ENCODE measurements at places on chromosomes 1 and 21.
A peak's percentile ranks its signal among the peaks of the same experiment; 100 is the strongest.

- no peak for DNase-seq
These were observed 53.9 kb downstream of the YARS1 start for GRCh38 chr1:32763221-32763620.

DNA sequence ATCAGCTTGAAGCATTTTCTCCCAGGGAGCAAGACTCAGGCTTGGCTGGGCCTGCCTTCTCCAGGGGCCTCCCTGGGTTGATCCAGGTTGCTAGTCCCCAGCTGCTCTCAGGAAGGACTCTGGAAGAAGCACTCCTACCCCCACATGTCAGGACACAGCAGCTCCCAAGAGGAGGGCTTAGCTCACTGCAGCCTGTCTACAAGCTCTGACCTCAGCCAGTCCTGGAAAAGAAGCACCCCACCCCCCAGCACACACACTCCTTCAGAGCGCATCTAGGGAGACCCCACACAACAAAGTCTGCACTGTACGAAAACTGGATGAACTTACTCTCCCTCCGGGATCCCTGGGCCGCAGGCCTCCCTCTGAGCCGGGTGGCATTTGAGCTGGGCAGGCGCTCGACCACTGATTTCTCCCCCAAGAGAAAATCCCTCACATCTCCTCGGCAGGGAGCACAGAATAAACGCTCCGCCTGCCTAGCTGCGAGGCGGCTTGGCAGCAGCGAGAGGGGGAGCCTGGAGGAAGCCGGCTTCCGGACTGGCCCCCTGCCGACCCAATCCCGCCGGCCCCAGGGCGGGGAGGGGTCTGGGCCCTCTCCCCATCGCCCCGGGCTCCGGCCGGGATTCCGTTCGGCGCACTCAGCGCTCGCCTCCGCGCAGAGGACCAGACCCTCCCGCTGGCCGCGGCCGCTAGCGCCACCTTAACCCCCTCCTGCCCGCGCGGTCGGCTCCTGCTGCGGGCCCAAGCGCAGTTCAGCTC lies at the start of gene KCNA2:
TSS of gene KCNA2 (minus strand) at position 458 of the 756 bp plus-strand sequence. CDS start 1,576 bp downstream, outside the sequence.
- DNase-seq, result peak; percentile 55

DNA sequence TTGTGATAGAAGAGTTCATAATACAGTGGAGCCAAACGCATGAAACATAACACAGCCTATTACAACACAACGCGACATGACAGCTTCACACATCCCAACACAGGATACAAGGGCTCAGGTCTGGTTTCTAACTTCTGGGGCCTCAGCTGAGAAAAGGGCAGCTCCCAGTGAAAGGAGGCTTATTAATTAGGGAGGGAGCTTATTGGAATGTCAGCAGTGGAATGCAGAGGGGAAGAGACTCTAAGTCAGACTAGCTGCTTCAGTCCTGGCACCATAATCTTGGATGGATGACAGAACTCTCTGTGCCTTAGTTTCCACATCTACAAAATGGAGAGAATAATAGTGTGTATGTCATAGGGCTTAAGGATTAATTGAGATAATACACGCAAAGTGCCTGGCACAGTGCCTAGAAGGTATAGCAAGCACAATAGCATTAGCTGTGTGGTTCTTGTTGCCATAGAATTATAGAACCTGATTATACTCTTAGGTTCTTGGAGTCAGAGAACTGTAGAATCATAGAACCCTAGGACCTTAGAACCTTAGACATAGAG lies 22.7 kb upstream of the SLC2A1 start:
- no peak for DNase-seq

DNA sequence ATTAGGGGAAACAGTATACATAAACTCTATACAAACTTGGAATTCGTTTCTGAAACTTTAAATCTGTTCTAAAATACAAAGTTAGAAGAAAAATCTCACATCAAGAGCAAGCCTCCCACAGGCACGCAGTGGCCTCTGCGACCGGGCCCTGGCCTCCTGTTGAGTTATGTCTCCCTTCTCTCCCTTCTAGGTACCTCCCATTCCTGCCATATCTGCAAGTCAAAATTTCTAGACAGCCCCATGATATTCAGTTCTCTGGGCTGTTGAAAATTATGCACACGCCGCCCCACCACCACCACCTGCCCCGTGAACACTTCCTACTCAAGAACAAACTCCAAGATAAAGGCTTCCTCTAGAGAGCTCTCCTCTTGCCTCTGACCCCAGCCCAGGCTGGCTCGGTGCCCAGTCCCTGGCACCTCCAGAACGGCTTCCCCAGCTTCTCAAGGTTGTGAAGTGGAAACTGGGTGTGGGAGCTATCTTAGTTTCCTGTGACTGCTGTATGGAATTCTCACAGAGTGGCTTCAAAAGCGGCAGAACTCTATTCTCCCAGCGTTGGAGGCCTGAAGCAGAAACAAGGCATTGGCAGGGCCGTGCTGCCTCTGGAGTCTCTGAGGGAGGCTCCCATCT lies 37.7 kb upstream of the LRP8 start:
- no peak for DNase-seq

GRCh38 chr1:197970771-197971170 lies 53.6 kb downstream of the LHX9 start:
- DNase-seq, result no peak

- DNase-seq, result no peak
These were observed 1.8 kb downstream of the LRRC3 start for GRCh38 chr21:44456915-44457736.

- no peak for DNase-seq
These were observed 24.5 kb upstream of the NTNG1 start for GRCh38 chr1:107116306-107116790.

GRCh38 chr1:183291216-183291762 lies 105.2 kb downstream of the LAMC2 start:
- DNase-seq, result no peak

DNA sequence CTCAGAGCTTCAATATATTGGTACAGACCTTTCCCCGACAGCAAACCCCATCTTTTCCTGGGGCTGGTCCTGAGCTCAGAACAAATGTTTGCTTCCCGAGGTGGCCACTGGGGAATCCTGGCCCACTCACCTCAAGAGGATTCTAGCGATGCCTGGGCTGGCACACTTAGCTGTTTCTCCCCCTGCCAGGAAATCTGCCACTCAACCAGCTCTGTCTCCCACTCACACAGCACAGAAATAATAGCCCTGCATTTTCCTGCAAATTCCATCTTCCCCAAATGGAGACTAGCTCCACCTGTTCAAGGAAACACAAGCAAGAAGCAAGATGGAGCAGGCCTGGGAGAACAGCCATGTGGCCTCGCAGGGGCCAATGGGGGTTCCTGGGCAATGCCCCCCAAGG lies 21.1 kb downstream of the KCNN3 start:
- DNase-seq, result no peak
